ENCODE measurements at places on chromosomes 3 and 15.

DNA sequence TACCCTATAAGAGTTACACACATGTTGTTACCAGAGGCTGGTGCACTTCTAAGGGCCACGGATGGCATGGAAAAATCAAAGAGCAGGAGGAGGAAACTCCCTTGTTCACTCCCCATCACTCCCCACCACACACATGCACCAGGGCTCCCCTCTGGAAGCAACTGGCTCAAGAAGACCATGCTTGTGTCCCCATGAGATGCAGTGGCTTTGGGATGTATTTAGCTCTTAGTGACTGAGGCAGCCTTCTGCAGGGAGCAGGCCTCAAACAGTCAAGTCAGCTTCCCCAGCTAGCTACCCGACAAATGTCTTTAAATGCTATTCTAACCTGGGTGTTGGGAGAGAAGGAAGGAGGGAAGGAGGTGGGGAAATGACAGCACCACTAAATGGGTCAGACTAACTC, 32.9 kb upstream of the RAD18 start:
- no peak for DNase-seq

DNA sequence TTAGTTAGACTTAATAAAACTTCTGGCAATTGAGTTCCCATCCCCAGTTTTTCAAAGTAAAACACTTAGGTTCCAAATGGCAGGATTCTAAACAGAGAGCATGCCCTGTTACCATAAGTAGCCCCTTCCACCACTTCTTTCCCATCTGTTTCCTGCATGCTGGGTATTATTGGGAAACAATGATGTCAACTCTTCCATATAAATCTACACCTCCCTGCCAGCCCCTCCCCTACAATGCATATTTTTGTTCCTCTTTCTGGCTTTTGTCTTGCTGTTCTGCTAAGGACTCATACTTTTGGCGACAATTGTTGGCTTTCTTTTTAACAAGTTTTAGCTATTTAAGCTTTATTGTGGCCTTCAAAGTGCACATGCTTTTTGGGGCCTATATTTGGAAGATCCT, 11.1 kb downstream of the ARHGAP31 start:
- DNase-seq = no peak

DNA sequence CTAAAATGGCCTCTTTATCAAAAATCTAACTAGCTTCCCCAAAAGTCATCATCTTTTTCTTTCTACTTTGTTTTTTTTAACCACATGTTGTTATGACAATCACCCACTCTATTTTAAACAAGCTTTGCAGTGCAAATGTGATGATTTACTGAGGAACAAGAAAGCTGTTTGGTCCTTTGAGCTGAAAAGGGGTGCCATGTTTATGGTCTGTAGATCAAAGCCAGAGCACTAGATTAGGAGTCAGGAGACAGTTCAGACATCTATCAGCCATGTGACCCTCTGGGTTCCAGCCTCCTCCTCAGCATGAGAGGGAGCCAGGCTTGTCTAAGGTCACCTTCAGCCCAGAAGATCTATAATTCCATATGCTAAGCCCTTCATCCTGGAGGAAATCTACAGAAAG, 65.9 kb downstream of the RPL22L1 start:
- DNase-seq = no peak

- no peak for DNase-seq
Observed at GRCh38 chr15:88872106-88872505, 23.2 kb downstream of the HAPLN3 start.

DNA sequence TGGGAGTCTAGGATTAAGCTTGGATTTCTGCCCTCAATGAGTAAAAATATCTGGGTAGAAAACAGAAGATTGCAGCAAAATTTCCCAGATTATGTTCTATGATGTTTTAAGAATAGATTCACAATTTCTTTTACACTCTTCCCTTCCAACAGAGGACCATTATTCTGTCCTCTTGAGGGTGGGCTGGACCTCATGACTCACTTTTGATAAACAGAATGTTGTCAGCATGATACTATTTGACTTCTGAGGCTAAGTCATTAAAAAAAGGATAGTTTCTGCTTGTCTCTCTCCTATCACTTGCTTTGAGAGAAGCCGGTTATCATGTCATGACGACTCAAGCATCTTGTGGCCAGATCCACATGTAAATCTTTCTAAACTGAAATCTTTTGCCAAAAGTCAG, 396.2 kb upstream of the CDIN1 start:
- DNase-seq = no peak

DNA sequence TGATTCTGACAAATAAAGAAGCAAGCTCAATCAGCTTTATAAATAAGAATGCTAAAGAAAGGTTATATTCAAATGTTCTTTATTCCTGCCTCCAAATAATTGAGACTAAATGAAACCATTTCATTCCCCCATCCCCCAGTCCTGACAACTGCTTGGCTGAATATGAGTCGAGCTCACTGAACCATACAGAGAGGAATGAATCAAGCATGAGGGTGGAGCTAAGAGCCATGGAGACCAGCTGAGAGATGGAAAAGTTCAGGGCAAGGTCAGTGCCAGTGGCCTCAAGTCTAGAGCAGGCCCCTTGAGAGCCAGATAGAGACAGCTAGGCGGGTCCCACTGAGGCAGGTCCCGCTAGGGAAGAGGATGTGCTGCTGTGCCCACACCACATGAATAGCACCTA, 188.7 kb upstream of the EIF1B start:
- DNase-seq = no peak

DNA sequence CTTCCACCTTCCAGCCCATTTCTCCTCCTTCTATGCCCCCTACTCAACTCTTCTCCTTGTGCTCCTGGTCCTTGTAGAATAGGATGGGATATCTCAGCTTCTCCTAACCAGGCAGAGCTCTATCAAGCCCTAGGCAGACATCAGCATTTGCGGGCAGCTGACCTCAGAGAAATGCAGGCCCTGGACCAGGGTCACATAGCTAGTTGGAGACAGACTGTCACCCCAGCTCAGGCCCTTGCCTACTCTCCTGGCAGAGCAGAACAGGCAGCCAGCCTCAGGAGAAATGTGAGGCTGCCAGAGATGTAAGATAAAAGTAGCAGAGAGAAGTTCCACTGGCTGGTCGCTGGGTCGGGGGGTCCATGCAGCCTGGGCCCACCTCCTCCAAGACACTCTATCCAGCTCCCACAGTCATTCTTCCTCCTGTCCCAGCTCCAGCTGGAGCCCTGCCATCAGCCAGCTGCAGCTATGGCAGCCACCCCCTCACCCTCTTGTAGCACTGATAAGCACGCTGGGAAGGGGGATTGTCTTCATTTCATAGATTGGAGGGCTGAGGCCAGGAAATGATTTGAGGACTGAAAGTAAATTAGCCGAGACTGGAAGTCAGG, 4.0 kb downstream of the CYP8B1 start:
- no peak for DNase-seq

DNA sequence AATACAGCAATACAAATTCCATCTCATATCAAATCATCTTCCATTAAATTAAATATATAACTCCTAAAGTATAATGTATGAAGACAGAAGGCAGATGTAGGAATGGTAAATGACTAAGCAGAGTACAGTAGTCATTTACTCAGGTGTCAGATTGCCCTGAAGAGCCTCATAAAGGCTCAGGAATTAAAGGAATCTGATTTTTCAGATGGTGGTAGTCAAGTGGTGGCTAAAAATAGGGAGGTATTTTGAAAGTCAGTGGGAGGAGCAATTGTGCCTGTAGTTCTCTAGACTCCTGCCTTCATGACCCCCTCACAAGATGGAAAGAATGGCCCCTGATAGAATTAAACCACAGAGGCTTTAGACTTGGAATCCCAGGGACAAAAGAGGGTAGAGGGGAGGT, 142.7 kb upstream of the SYNPR start:
- no peak for DNase-seq

- DNase-seq = no peak
Observed at GRCh38 chr3:156617781-156618180, 56.6 kb upstream of the TIPARP start.

- no peak for DNase-seq
Observed at GRCh38 chr15:82737975-82738374, 28.3 kb upstream of the AP3B2 start.

GRCh38 chr3:188834349-188834748, 337.4 kb upstream of the TPRG1 start:
- DNase-seq = no peak

- no peak for DNase-seq
Observed at GRCh38 chr3:47113669-47114365, 50.1 kb downstream of the SETD2 start.

GRCh38 chr3:125161607-125162219, 50.8 kb downstream of the SLC12A8 start:
- no peak for DNase-seq

DNA sequence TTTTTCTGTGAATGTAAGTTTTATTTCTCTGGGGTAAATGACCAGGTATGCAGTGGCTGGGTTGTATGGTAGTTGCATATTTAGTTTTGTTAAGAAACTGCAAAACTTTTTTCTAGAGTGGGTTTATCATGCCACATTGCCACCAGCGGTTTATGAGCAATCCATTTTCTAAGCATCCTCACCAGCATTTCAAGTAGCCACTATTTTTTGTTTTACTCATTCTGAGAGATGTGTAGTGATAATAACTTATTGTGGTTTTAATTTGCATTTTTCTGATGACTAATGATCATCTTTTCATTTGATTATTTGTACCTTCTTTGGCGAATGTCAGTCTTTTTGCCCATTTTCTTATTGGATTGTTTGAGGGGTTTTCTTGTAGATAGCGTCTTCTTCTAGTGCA, 56.2 kb downstream of the SPRED1 start:
- no peak for DNase-seq

DNA sequence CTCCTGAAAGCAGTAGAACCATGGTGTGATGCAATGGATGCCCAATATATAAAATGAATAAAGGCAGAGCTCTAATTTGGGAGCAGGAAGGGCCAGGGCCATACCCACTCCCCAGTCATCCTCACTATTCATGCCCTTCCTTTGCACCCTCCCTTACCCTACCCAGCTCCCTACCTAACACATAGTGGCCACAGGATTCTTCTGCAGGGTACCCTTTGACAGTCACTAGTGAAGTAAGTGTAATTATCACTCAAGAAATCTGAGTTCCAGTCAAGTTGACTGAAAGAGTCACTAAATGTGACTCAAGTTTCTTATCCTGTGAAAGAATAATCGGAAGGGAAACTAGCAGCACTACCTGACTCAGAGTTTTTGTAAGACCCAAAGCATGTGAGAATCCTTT, 69.2 kb downstream of the RASA2 start:
- no peak for DNase-seq

GRCh38 chr15:56034514-56034913, 41.1 kb upstream of the NEDD4 start:
- DNase-seq = no peak

- DNase-seq = no peak
Observed at GRCh38 chr3:8368598-8368997, 133.0 kb upstream of the LMCD1 start.

GRCh38 chr3:85706130-85706529, 747.3 kb downstream of the CADM2 start:
- DNase-seq = no peak

- DNase-seq = peak; percentile 1
Observed at GRCh38 chr3:179037351-179037750, 34.3 kb downstream of the ZMAT3 start.

DNA sequence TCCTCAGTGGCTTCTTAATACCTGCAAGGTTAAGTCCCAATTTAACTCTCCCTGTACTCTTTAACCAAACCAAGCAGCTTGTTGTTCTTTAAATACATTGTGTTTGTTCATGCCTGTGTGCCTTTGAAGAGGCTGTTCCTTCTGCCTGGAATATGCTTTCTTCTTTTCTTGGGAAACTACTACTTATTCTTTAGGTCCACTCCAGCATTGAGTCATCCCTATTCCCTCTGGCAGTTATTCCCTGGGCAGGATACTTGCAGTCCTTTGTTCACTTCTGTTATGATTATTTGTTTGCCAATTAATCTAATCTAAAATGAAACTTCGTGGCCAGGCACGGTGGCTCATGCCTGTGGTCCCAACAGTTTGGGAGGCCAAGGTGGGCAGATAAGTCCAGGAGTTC, 139.3 kb downstream of the ZNF609 start:
- DNase-seq = no peak

DNA sequence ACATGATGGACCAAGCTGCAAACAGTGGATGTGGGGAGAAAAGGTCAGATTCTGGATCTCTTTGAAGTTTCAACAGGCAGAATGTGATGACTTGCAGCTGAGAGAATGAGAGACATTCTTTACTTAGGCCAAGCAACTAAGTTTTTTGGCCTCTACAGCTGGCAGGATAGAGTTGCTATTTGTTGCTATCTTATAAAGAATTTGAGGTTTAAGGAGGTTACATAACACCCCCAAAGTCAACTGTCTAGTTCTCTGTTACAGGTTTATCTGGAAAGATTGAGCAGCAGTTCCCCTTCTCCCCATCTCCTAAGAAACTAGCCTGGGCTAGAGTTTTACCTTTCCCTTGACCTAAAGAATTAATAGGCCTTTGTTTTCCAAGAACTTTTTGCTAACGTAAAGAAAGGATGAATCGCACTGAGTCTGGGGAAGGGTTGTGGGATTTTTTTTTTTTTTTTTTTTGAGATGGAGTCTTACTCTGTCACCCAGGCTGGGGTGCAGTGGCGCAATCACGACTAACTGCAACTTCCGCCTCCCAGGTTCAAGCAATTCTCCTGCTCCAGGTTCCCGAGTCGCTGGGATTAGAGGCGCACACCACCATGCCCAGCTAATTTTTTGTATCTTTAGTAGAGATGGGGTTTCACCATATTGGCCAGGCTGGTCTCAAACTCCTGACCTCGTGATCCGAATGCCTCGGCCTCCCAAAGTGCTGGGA, 26.6 kb upstream of the SLMAP start:
- no peak for DNase-seq

DNA sequence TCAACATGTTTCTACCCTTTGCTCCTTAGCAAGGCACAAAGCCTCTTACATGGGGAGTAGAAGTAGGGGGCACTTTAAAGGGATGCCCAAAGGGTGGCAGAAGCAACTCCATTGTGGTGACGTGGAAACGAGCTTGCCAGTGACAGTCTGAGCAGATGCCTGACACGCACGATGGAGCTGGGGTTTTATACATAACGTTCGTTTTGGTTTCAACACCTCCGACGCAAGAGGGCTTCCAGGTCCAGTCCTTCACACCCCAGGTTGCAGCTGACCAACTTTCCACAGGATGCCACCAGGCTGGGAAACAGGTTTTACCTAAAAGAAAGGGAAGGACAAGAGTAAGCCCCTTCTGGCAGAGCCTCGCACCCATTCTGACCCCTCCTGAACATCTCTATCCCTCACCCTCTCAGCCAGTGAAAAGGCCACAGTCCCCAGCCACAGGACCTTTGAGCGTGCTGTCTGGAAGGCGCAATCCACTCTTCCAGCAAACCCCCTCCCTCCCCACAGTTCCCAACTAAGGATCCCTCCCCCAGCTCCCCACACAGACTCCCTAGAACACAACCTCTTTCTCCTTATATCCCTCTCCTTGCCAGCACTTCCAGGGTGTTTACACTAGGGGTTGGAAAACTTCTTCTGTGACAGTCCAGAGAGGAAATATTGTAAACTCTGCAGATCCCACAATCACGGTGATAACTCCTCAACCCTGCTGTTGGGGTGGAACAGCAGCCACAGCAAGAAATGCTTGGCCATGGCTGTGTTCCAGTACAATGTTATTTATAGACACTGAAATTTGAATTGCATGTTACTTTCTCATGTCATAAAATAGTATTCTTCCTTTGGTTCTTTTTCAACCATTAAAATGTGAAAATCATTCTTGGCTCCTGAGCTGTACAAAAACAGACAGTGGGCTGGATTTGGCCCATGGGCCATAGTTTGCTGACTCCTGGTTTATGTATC, 36.2 kb downstream of the FAM174B start:
- DNase-seq = no peak

GRCh38 chr3:186786922-186787321, 3.5 kb downstream of the EIF4A2 start:
- no peak for DNase-seq

All from stimulated activated CD8-positive, alpha-beta memory T cell treated with anti-CD3 and anti-CD28 coated beads, Interleukin-7, amount 100 ng/mL, for 4 hours (primary cell).